ENCODE measurements at places on chromosomes 11 and 22.
A peak's percentile ranks its signal among the peaks of the same experiment; 100 is the strongest.

- DNase-seq = no peak
Observed at GRCh38 chr22:31830721-31831070, 76.9 kb downstream of the DEPDC5 start.

DNA sequence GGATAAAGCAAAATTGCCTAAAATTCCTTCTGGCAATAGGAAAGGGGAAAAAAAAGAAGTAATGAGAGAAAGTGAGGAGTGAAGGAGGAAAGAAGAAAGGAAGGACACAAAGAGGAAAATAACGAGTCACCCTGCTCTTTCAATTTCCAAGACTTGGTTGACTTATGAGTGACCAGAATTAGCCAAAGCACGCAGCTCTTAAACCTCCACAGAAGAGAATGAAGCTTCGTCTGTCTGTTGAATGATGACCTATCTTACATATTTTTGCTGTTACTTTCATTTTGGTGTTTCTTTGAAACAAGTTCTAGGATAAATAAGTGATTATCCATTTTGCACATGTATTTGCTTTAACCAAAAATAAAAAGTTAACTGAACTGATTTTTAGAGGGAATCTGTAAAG is 728 bp downstream of the MMP27 start:
- DNase-seq = no peak

GRCh38 chr11:2271327-2272227 is 1.2 kb upstream of the ASCL2 start:
- no peak for DNase-seq

- DNase-seq = no peak
Observed at GRCh38 chr11:45470151-45470793, 184.1 kb upstream of the SYT13 start.

- DNase-seq = no peak
Observed at GRCh38 chr22:28741200-28741784, 328 bp downstream of the CHEK2 start.

GRCh38 chr22:42814215-42814614 is 42.9 kb downstream of the ARFGAP3 start:
- peak; percentile 77 for DNase-seq

- DNase-seq = no peak
Observed at GRCh38 chr11:134070342-134070845, 1.5 kb downstream of the JAM3 start.

GRCh38 chr22:43431808-43432554 is 20.2 kb downstream of the MPPED1 start:
- DNase-seq = no peak

GRCh38 chr11:60899046-60899936 is 7.1 kb downstream of the PRPF19 start:
- DNase-seq = peak; percentile 8

GRCh38 chr22:36274531-36274930 is 21.6 kb downstream of the APOL1 start:
- no peak for DNase-seq

GRCh38 chr11:121132211-121132976 is 31.4 kb downstream of the TECTA start:
- DNase-seq = no peak

GRCh38 chr22:29251981-29252911 is 15.5 kb downstream of the RHBDD3 start:
- no peak for DNase-seq

DNA sequence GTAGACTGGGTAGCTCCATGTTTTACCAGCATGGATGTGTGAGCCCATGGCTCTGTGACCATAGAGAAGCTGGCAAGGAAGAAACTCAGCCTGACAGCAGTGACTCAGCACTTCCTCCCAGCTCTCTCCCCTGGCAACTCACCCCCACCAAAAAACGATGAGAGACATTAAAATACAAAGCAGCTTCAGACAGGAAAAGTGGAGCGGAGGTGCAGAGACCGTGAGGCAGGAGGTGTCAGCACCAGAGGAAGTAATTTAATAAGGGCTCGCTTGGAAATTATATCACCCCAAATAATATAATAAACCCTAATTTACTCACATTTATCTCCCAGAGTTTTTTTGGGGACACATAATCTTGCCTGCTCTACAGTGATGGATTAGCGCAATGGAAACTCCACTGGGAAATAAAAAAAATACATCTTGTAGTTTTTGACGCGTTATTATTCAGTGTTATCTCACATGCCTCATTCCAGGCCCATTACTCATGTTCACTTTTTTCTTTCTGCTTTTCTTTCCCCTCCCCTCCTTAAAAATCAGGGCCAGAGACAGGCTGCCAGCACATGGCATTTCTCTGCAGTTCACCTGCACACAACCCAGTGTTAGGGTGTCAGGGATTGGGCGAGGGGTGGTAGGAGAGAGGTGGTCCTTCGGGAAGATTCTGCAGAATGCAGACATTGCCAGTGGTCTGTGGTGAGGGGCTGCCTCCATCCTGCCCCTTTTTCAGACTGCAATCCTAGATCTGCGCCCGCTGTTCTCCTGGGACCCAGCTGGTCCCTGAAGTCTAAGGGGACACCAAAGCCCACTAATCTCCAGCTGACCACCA is 170.8 kb downstream of the BUD13 start:
- no peak for DNase-seq

GRCh38 chr11:6418557-6419008 is 311 bp downstream of the APBB1 start:
- no peak for DNase-seq

GRCh38 chr11:134660416-134660815 is 248.4 kb upstream of the B3GAT1 start:
- DNase-seq = no peak

Measured in NCI-H1105 (cell line).